ENCODE measurements at places on chromosomes 6 and 20.

DNA sequence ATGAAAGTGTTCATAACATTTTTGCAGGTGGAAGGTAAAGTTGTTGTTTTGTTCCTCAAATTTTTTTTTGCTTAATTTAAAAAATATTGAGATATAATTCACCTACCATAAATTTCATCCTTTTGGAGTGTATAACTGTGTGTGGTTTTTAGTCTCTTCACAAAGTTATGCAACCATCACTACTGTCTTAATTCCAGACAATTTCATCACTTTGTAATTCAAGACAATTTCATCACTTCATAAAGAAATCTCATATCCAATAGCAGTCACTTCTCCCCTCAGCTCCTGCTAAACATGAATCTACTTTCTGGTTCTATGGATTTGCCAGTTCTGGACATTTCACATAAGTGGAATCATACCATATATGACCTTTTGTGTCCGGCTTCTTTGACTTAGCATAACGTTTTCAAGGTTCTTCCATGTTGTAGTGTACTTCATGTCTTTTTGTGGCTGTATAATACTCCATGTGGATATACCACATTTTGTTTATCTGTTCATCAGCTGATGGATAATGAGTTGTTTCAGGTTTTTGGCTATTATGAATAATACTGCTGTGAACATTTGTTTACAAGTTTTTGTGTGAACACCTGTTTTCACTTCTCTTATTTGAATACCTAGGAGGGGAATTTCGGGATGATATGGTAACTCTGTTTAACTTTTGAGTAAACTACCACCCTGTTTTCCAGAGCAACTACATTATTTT lies 18.8 kb downstream of the ZFAND3 start:
- no peak for DNase-seq

GRCh38 chr6:5095236-5095635 lies 10.1 kb downstream of the PPP1R3G start:
- no peak for DNase-seq

DNA sequence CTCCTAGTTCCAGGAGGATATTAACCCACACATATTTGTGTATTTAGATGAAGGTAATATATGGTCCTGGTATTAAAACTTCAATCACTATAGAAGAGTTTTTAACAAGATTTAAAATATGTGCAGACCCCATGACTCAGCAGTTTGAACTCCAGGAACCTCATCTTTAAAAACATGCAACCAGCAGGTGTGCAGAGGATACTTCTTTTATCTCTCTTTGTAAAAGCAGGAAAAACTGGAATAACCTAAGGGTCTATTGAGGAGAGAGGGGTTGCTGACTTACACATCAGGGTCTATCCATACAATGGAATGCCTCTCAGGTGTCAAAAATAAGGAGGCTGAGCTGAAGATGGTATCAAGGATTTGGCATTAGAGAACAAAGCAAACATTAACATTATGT lies 36.9 kb upstream of the TFAP2C start:
- DNase-seq: no peak

DNA sequence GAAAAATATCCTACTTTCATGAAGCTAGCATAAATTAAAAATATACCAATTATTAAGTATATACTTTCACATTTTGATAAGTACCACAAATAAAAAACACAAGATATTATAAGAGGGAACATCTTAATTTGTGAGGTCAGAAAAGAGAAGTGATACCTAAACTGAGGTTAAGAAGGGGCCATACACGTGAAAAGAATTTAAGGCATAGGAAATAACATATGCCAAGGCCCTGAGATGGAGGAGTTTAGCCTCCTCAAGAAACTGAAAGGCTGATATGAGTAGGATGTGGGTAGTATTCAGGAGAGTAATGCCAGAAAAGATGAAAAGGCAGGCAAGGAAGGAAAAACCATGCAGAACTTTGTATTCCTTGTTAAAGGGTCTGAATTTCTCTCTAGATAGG lies 116.6 kb upstream of the HTR1E start:
- DNase-seq: no peak

GRCh38 chr20:32971703-32972161 lies 32.5 kb downstream of the SUN5 start:
- peak; percentile 34 for DNase-seq

- DNase-seq: no peak
These were observed at the start of gene ETV7 for GRCh38 chr6:36387440-36388303. Gene ETV7 (minus strand): TSS chr6:36387669. CDS start chr6:36387541, 128 bp downstream.

DNA sequence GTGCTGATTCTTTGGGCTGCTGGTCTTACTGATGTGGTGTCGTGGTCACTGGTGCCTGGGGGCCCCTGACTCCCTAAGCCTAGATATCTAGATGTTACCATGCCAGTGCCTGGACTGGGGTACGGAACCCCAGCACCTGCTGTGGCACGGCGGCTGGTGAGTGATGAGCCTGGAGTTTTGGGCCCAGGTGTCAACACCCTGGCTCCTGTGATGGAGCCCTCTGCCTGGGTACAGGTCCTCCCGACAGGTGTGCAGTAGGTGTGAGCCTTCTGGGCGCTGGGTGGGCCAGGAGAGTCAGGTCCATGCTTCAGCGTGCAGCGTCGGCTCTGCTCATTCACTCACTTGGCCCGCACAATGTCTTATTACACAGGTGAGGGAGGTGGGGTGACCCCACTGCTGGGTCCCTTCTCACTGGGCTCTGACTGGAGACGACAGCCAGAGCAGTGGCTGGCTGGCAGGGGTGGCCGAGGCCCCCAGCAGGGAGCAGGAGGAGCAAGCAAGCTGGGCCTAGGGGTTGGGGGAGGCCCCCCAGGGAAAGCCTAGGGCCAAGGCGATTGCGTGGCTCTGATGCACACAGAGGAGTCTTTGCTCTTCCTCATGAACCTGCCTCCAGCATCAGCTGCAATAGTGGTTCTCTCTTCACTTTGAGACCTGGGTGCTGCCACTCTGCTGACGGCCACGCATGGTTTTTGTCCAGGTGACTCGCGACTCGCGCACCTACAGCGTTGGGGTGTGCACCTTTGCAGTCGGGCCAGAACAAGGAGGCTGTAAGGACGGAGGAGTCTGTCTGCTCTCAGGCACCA lies 42.5 kb upstream of the SLC22A1 start:
- DNase-seq: no peak

DNA sequence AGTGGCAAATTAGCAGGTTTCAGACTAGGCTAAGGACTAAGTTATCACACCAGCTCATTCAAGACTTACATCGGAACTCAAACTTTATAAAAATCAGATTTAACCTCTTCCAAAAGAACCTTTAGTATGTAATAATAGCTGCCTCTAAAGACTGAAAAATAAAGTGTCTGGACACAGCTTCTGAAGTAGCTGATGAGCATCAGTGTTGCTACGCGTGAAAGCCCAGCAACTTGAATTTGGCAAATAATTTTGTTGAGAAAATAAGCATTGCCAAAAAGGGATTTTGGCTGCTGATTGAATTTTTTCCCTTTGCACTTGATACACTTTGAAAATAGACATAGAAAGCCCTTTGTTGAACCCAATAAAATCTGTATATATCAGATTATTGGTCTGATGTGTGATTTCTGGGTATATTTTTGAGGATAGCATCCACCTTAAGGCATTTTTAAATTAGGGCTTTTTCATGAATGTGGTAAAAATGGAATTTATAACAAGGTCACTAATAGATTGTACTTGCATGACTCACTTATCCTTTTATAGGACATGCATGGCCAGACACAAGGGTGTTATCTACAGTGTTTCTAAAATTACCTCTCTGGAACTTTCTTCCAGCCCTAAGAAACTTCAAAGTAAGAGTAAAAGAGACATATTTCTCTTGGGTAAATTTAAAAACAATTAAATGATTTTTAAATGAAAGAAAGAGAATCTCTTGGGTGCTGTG lies 350.4 kb downstream of the TENT5A start:
- DNase-seq: no peak

- DNase-seq: no peak
These were observed 61.2 kb downstream of the PCSK2 start for GRCh38 chr20:17287998-17288397.

DNA sequence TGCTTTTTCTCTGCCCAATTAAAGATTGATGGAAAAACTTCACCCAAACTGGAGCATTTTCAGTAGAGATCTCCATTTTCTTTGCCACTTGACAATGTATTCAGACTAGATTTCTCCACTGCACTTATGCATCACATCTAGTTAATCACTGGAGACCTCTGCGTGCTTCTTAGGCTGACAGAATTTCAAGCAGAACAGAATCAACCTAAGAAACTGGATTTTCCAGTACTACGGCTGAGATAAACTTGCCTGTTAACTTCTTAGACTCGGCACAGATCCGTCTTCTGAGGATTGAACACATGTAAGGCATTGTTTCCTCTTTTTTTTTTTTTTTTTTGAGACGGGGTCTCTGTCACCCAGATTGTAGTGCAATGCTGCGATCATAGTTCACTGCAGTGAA lies 139.2 kb downstream of the LRRC1 start:
- DNase-seq: no peak
